ENCODE measurements at places on chromosomes 6 and 20.
A peak's percentile ranks its signal among the peaks of the same experiment; 100 is the strongest.

DNA sequence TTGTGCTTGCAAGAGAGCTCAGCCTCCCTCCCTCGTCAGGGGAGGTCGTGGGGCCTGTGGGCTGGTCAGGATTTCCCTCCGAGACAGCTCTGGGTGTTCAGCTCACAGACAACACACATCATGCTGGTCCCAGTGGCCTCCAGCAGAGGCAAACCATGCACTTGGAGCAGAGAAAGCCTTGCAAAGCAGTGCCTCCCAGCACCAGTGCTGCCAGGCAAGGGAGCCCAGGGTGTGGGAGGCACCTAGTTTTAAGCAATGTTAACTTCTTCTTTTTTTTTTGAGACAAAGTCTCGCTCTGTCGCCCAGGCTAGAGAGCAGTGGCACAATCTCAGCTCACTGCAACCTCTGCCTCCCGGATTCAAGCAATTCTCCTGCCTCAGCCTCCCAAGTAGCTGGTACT, 34.0 kb upstream of the INSM1 start:
- DNase-seq: no peak

DNA sequence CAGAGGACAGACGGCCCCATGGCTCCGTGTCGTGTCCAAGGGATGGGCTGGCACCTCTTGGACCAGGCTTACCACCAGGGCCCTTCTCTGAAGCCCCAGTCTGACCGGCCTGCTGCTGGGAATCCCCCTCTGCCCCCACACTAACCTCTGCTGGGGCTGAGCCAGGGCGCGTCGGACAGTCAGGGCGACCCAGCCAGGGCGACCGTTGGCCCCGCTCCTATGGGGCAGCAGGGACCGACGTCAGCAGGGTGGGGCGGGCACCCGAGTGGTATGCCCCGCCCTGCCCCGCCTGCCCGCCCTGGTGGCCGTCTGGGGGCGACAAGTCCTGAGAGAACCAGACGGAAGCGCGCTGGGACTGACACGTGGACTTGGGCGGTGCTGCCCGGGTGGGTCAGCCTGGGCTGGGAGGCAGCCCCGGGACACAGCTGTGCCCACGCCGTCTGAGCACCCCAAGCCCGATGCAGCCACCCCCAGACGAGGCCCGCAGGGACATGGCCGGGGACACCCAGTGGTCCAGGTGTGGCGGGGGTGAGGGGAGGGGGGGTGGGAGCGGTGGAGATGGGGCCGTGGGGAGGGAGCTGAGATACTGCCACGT, at the start of gene SLC17A9:
TSS of gene SLC17A9 (plus strand) at position 337 of the 595 bp plus-strand sequence. CDS start at position 459, 122 bp downstream.
- DNase-seq: peak; percentile 86

- no peak for DNase-seq
These were observed 531.3 kb downstream of the QKI start for GRCh38 chr6:163945808-163946207.

GRCh38 chr6:22295145-22295544, 1.7 kb downstream of the PRL start:
- DNase-seq: no peak

- peak; percentile 92 for DNase-seq
These were observed 61.5 kb downstream of the GPX5 start for GRCh38 chr6:28586962-28587745.

- DNase-seq: no peak
These were observed 627.4 kb upstream of the CITED2 start for GRCh38 chr6:140001821-140002341.

- DNase-seq: no peak
These were observed 116.2 kb downstream of the GFRAL start for GRCh38 chr6:55443238-55444134.

GRCh38 chr6:17900011-17900410, 87.4 kb downstream of the KIF13A start:
- DNase-seq: no peak

- no peak for DNase-seq
These were observed 48.1 kb downstream of the HLA-DPB1 start for GRCh38 chr6:33123732-33124524.

Measured in islet precursor cell (in vitro differentiated cells).